ENCODE measurements at places on chromosomes 3 and 15. TPM values are rescaled to one million over a fixed set of nuclear protein-coding genes. Genes with fewer than 3 reads are reported as not detected.

The SPSB4 gene
- 2.0 TPM for total RNA-seq

The LSAMP gene
- 4.0 TPM for total RNA-seq

DNA sequence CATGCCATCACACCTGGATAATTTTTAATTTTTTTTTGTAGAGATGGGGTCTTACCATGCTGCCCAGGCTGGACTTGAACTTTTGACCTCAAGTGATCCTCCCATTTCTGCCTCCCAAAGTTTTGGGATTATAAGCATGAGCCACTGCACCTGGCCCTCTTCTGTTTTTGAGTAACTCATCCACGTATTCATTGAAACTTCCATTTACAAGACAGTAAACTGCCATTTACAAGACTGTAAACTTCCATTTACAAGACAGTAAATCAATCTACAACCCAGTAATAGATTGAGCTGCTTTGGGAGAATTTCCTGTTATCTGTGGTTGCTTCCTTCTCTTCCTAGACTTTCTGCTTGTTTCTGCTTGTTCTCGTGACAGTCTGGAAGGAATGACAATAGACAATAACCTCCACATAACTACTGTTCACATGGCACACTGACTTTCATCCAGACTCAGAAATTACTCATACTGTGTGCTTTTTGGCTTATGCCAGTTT, 114.7 kb upstream of the CCNL1 start:
- H3K4me3 ChIP-seq, result no peak overlapping the region
- DNase-seq, result no peak
- no peaks in the 10 kb centered on the region for H3K4me1 ChIP-seq
- no peaks in the 10 kb centered on the region for H3K36me3 ChIP-seq

- no peak overlapping the region for H3K27ac ChIP-seq
- no peaks in the 10 kb centered on the region for H3K4me1 ChIP-seq
- peaks cover 8% of the 10 kb centered on the region for H3K27me3 ChIP-seq
- no peak for DNase-seq
These were observed 125.1 kb upstream of the IQSEC1 start for GRCh38 chr3:13198264-13198879.

DNA sequence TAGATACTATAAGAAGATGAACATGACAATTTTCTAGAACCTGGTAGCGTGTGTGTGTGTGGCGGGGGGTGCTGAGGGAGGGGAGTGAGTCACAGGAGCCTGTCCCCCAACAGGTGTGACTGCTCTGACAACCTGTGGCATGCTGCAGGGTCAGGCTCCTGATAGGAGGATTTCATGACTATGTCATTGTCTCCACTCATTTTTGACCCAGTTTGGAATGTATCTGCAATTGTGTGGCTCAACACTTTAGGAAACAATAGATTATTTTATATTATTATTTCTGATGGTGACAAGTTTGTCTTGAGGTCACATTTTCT, 9.3 kb upstream of the VILL start:
- no peak overlapping the region for H3K4me3 ChIP-seq
- no peak overlapping the region for H3K27ac ChIP-seq
- no peaks in the 10 kb centered on the region for H3K27me3 ChIP-seq
- DNase-seq, result no peak

- no peaks in the 10 kb centered on the region for H3K27me3 ChIP-seq
- no peak overlapping the region for H3K27ac ChIP-seq
- no peaks in the 10 kb centered on the region for H3K36me3 ChIP-seq
- no peak overlapping the region for H3K4me3 ChIP-seq
- H3K4me1 ChIP-seq, result no peaks in the 10 kb centered on the region
These were observed 25.0 kb downstream of the LIPH start for GRCh38 chr3:185527364-185527763.

- no peaks in the 10 kb centered on the region for H3K27me3 ChIP-seq
- peaks cover 21% of the 10 kb centered on the region for H3K4me1 ChIP-seq
- H3K36me3 ChIP-seq, result no peaks in the 10 kb centered on the region
- H3K27ac ChIP-seq, result no peak overlapping the region
- DNase-seq, result no peak
- H3K4me3 ChIP-seq, result no peak overlapping the region
These were observed 2.6 kb downstream of the PPP1R2 start for GRCh38 chr3:195540511-195540910.

Measured in tibial nerve (tissue), 4 donors.